ENCODE measurements at places on chromosomes 11 and 22.

- DNase-seq, result no peak
Observed at GRCh38 chr11:86775361-86775760, 25.0 kb upstream of the PRSS23 start.

- DNase-seq, result no peak
Observed at GRCh38 chr22:36022162-36022561, 6.5 kb downstream of the RBFOX2 start.

DNA sequence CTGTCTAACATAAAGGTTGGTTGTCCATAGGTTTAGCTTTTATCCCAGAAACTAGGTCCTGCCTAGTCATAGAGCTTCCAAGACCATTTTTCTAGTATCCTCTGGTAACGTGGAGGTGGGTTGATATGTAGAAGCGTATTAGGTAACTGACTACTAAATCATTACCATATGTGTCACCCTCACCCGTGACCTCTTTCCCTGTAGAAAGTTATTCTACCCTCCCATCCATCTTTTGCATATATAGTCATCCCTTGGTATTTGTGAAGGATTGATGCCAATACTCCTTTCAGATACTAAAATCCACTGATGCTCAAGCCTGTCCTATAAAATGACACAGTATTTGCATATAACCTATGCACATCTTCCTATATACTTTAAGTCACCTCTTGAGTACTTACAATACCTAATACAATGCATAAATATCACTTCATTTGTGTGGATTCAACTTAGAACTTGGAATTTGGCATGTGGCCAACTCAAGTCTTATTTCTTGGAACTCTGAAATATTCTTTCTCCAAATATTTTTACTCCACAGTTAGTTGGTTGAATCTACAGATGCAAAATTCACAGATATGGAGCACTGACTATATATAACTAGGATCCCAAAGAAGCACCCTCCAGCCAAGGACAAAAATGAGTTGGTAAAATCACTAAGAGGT is 497.0 kb upstream of the TENM4 start:
- no peak for DNase-seq

DNA sequence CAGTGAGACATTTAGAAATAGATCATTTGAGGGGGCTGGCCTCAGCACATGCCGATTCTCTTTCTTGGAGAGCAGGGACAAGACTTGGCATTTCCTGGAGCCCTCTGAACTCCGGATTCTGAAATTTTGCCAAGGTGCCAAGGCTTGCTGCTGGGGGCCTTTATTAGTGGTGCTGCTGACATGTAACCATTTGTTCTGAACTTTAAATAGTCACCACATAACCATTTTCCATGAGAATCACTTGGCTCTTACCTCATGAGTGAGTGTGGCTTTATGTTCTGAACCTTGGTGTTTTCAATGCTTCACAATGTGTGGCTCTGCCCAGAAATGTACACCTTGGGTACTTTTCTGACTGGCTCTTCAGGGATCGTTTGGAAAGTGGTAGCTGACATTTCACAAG is 33.3 kb downstream of the SYT13 start:
- no peak for DNase-seq
